Amniotic epithelial cell (primary cell): ENCODE measurements at places on chromosomes 7 and 10.
A peak's percentile ranks its signal among the peaks of the same experiment; 100 is the strongest.

DNA sequence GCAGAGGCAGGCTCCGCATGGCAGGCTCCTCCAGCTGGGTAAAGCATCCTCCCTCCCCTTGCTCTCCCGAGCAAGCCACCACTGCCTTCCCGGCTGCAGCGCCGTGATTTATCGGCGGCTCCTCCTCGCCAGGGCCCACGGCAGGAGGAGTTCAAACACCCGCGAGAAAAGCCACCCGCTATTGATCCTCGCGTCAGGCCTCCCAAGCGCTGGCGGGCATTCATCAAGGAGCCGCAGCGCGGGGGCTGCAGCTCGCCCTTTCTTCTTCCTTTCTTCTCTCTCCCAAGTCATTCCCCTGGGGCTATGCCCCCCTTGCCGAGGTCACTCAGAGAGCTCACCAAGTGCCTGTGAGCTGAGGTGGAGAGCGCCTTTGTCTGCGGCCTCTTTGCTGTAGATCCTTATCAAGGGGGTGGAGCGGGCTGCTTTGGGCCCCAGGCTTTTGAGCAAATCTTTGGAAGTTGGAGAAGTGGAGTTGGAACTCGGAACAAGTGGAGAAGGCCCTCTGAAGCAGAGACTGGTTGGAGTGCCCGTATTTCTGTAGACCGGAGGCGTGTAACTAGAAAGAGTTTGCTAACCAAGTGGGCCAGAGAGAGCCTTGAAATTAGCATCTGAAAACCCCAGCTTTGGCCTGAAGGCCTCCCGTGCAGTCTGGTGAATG, 107.2 kb upstream of the PPIF start:
- peak; percentile 66 for DNase-seq

- peak; percentile 98 for DNase-seq
Observed at GRCh38 chr10:75508239-75508813, 76.9 kb downstream of the LRMDA start.

- no peak for DNase-seq
Observed at GRCh38 chr10:79542626-79543025, 17.6 kb downstream of the SFTPA2 start.

DNA sequence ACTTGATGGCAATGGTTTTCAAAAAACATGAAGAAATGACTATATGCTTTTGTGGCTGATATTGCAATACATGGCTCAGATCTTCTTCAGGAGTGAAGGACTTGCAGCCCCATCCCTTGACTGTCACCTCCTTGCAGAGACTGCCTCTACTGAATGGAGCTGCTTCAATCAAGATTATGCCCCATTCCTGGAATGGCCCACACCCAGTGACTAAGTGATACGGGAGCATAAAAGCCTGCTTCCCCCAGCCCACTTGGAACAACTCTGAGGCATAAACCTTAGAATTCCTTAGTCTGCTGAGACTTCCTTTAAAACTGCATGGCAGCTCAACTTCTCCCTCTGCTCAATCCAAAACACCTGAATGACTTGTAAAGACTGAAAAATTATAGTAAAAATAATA, 957.1 kb downstream of the SORCS3 start:
- DNase-seq = no peak

DNA sequence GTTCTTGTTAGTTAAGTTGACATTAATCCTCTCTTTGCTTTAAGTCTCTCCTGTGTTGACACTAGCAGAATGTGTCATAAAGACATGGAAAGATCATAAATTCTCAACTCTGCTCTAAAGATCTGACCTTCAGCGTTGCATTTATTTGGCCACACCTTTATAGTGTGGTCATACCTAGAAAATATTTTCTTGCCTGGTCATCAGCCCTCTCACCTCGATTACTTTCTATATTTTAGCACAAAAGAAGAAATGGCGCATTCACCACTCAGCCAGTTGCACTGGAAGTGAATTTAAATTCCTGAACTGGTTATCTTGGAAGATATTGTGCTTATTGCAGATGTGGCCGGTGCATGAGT, 96.7 kb upstream of the PDCD4 start:
- DNase-seq = no peak

GRCh38 chr10:20133669-20134189, 317.5 kb downstream of the PLXDC2 start:
- DNase-seq = no peak

GRCh38 chr7:29228289-29229011, 33.9 kb downstream of the CHN2 start:
- DNase-seq = no peak

GRCh38 chr10:97611473-97611872, 21.8 kb downstream of the MORN4 start:
- no peak for DNase-seq

DNA sequence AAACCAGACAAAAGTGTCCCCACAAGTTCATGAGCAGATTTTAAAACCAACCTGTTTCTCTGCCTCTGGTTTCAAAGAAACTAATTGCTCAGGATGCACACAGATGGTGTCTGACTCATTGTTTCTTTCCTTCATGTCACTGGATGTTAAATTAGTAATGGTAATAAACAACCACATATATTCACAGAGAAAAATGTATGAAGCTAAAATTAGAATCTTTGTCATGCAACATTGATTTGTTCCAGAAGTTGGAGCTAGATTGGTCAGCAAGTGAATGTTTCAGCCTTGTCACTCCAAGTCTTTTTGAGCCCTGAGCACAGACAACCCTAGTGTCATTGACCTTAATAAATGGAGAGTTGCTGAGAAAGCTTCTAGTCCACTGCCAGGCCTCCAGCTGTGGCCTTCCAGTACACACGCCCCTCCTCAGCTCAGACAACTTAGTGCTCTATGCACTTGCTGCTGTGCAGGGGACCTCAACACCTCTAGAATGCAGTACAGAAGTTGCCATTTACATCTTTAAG, 175.9 kb downstream of the CCDC71L start:
- peak; percentile 79 for DNase-seq

- DNase-seq = no peak
Observed at GRCh38 chr7:158283016-158283974, 304.3 kb downstream of the PTPRN2 start.

DNA sequence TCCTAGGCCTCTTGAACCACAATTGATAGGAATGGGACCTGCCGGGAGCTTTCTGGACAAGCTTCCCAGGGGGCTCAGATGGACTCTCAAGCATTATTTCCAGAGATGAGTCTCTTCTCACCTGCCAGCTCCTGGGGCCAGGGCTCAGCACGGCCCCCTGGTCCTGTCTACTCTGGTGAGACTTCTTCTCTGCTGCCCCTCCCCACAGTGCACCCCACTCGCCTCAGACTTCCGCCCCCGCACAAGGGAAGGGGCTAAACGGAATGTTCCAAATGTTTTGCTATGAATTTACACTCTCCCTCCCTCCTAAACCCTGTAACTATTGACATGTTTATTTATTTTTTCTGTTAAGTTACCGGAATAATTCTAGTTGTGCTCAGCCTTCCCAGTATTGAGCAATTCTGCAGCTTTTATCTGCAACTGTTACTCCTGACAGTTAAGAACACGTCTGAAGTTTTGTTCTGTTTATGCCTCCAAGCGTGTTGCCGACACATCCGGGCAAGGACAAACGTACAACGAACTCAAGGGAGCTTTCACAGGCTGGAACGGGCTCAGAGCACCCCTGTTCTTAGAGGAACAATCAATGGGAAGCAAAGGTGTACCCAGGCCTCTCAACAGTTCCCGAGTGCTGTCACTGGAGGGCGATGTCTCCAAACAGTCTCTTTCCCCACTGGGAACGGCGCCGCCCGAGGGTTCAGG, 55.2 kb downstream of the FHIP2A start:
- peak; percentile 82 for DNase-seq

DNA sequence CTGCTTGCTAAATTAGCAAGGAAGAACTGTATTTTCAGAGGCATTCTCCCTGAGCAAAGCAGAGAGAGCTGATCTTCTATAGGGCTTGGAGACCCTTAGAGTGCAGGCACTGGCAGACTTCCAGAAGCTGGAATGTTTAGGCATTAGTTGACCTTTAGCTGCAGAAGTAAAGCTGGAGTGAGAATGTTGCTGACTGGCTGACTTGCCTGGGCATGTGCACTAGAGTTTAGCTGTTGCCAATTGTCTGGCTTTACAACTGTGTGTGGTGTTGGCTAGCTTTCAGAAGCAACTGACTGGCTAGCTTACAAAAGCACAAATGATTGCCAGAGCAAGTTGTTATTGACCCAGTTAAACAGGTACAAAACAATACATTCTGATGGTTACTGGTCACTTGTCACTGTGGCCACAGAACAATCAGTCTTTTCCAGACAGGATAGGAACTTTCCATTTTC, 25.1 kb downstream of the FAM13C start:
- peak; percentile 35 for DNase-seq
